ENCODE measurements at places on chromosomes 13 and 19.

- DNase-seq: no peak
Measured at GRCh38 chr19:56748378-56748777, 76.8 kb upstream of the ZNF835 start.

- no peak for DNase-seq
Measured at GRCh38 chr13:79663435-79663834, 182.5 kb downstream of the NDFIP2 start.

GRCh38 chr19:49681830-49682229 lies 4.8 kb downstream of the PRMT1 start:
- DNase-seq: no peak

DNA sequence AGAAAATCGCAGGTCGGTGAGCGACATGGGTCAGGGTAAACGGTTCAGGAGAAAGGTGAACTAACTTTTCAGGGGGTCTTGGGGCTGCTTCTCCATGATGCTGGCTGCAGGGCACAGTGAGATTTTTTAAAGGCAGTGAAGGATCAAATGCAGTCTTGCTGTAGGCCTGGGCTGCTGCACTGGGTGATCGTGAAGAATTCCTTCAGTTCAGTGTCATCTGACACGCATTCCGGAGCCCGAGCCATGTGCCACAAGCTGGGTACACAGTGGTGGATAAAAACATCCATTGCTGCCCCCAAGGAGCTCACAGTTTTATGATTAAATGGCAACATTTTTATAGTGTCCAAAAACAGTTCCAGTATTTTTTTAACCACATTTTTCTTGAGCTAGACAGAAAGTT lies 56.3 kb upstream of the GPR12 start:
- no peak for DNase-seq

- DNase-seq: no peak
Measured at GRCh38 chr19:51712461-51713081, 11.2 kb downstream of the HAS1 start.

DNA sequence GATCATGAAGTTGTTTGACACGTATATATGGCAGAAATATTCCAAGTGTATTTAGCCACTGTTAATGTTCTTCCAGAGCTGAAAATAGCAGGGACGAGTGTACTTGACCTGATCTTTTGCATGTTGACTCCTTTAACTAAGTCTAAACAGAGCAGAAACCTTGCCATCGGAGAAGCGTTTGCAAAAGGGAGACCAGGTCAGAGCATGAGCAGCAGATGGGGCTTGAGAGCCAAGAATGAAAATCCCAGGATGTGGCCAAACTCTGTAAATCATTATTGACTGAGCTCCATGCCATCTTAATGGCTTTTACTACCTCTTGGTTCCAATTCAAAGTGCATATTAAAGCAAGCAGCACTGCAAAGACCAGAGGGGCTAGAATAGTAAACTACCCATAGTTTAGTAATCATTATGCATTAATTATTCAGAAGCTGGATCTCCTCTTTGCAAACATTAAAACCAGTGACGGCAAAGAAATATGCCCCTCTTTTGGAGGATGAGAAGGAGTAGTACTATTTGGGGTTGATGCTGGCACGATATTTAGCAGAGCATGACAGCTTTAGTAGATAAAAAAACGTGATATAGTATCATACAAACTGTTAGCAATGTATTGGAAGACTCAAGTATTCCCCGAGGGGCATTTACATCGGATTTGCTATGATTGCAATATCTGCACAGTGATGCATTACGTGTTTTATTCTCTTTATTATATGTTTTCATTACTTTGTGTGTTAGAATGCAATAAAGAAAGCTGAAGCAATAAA lies 55.7 kb downstream of the FAM216B start:
- DNase-seq: no peak

DNA sequence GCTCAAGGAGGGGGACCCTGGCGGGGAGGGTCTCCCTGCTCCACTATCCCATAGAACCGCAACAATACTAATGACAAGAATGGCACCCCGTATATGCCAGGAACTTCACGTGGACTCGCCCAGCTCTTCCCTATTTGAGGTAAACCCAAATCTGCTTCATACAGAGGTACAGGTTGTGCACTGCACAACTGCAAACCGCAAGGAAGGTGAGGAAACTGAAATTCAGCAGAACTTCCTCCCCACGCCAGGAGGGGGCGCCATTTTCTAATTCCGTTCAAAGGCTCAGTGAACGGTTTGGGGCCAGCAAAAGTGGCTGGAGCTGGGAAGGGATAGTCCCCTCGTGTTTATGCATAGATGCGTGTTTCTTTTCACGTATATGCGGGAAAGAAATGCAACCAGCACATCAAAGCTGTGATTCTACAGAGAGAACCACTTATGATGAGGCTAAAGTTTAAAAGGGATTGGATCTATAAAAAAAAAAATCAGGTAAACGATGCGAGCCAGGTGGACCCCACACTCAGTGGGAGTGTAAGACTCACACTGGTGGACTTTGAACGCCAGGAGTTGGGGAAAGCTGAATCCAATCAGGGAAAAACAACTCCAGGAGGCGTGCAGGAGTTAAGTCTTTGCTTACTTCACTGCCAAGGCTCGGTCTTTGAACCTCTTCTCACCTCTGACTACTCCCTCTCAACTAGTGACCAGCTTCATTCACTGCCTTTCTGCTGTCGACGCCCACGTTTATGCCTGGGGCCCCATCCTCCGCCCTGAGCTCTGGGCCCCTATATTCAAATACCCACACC lies 20.3 kb downstream of the C19orf81 start:
- no peak for DNase-seq

DNA sequence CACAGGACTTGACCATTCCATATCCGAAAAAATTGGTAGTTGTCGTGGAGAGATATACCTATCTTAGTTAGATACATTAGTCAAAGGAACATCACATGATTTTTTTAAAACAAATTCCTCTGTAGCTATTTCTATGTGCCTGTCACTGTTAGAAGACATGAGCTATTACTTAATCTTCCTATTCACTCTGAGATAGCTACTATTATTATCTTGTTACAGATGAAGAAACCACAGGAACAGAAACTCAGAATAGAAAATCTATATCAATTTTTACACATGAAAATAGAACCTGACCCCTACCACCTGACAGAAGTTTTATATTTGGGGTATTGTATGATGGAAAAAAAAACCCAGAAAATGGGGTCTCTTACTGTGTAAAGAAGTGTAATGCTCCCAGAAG lies 68.9 kb upstream of the TDRD3 start:
- DNase-seq: no peak

DNA sequence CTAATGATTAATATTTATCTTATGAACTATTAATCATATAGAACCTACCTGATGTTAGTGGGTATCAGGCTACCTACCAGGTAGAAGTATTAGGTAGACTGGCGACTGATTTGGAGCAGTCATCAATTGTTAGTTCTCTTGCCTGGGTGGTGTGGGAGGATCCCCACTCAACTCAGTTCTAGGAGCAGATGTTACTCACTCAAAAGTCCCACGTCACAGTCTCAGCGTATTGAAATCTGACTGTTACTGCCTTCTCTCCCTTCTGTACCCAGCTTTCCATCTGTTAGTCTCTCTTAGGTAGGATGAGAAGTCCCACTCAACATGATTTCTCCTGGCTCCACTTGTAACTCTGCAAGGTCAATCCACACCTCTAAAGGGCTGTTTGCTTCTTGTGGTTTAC lies 102.7 kb downstream of the OLFM4 start:
- no peak for DNase-seq

DNA sequence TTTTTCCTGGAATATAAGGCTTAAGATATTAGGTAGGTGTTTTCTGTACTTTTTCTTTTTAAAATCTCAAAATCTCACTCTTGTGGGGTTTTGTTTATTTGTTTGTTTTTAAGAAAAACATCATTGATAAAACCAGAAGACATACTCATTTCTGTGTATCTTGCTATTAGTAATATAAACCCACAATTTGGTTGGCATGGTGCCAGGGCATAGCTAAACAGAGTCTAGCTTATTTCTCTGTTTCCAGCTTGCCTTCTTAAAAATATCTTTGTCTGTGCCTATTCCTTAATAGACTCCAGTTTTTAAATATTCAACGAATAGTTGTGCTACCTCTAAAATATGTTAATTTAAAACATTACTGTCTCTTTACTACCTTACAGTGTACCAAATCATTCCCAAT lies 1121.9 kb upstream of the PCDH20 start:
- no peak for DNase-seq

GRCh38 chr13:20669162-20669561 lies 34.3 kb upstream of the IL17D start:
- DNase-seq: no peak

- no peak for DNase-seq
Measured at GRCh38 chr13:28496188-28496564, 1.2 kb upstream of the FLT1 start.

GRCh38 chr19:33683881-33684537 lies 62.3 kb downstream of the CHST8 start:
- DNase-seq: no peak

GRCh38 chr13:42864952-42865767 lies 83.8 kb downstream of the FAM216B start:
- no peak for DNase-seq

DNA sequence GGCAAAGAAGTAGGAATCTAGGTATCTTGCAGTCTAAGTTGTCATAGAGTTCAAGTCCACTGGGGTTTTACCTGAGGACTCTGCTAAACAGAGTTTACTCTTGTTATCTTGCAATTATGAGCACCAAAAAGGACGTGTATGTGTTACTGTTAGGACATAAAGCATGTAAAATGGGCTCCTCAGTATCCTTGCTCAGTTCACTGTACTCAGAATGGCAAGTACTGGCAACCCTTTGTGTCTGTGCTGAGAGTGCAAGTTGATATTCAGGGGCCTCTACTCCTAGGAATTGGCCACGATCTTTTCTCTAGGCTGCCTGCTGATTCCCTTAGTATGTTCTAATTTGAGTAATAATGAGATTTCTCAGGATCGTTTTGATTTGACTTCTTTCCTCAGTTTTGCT lies 13.3 kb downstream of the TDRD3 start:
- no peak for DNase-seq

- DNase-seq: no peak
Measured at GRCh38 chr19:46378268-46378667, 31.4 kb downstream of the PPP5C start.

DNA sequence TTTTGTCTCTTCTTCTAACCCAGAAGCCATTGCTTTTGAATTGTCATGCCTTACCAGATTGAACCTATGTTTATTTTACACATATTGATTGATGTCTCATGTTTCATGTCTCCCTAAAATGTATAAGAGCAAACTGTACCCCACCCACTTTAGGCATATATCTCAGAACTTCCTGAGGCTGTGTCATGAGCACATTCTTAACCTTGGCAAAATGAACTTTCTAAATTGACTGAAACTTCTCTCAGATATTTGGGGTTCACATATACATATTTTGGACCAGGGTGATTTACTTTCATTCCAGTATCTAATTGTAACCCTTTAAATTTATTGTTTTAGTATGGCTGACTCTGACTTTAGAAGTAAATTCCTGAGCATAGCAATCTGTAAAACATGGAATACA lies 723.9 kb upstream of the PCDH20 start:
- DNase-seq: no peak

GRCh38 chr13:26847281-26847680 lies 86.7 kb upstream of the GPR12 start:
- no peak for DNase-seq

- no peak for DNase-seq
Measured at GRCh38 chr13:107020393-107020792, 452.5 kb upstream of the ARGLU1 start.

GRCh38 chr13:50685491-50685890 lies 158.0 kb downstream of the DLEU7 start:
- no peak for DNase-seq

DNA sequence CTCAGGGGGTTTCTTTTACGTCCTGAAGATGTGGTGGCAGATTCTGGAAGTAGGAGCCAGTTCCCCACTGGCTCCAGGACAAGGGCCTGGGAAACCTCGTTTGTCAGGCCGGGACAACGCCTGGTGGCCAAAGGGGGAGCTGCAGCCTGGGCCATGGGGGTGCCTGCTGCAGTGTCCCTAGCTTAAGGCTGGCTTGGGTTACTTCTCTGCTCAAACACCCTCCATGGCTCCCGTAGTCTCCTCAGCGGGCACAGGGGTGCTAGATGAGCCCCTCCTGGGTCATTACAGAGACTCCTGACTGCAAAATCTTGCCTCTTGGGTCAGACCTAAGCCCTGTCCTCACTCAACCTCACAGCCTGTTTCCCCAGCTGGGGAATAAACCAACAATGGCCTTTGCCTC lies 14.7 kb downstream of the CILP2 start:
- DNase-seq: no peak

- no peak for DNase-seq
Measured at GRCh38 chr13:91400063-91400399, 1.6 kb downstream of the GPC5 start.

- no peak for DNase-seq
Measured at GRCh38 chr13:75855216-75855615, 219.1 kb downstream of the LMO7 start.

DNA sequence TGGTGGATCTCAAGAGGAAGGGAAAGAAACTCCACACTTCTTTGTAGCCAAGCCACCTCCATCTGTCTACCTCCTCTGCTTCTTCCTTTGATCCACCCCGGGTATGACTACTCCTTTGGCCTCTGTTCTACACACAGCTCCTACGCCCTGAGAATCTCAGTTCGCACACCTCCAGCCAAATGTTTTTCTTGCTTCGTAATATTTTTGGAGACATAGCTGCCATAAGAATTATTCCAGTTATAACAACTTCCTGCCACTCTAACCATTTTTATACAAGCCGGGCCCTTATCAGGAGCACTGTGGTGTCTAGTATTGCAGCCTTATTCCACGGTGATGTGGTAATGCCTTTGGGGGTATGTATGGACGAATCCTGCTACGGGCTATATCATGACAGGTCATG lies 126.7 kb downstream of the STARD13 start:
- no peak for DNase-seq

GRCh38 chr19:49368711-49369358 lies 5.2 kb downstream of the DKKL1 start:
- DNase-seq: no peak

- peak; percentile 60 for DNase-seq
Measured at GRCh38 chr19:1672038-1672768, 19.8 kb upstream of the TCF3 start.
